ENCODE measurements at places on chromosomes 4 and X. TPM values are rescaled to one million over a fixed set of nuclear protein-coding genes. Genes with fewer than 3 reads are reported as not detected.

- no peaks in the 10 kb centered on the region for H3K36me3 ChIP-seq
- no peaks in the 10 kb centered on the region for H3K27me3 ChIP-seq
- H3K4me3 ChIP-seq = no peak overlapping the region
- DNase-seq = no peak
Measured at GRCh38 chr4:163697121-163697520, 202.6 kb downstream of the TMA16 start.

DNA sequence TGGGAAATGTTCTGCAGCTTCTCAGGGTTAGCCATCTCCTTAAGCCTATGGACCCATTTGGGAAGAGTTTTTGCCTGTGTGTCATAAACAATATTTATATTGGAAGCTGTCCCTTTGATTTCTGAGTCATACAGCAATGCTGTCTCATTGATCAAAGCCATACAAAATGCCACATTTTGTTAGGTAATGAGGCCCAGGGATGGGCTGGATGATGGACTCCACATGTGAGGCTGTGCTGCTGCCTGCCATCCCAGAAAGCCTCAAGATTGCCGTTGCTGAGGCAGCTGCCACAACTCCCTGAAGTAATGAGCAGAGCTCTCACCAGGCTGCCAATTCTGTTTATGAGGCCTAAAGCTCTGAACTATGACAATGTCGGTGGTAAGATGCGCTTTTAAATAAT, 12.2 kb upstream of the GJB1 start:
- H3K4me1 ChIP-seq = no peaks in the 10 kb centered on the region
- no peak for DNase-seq
- no peak overlapping the region for H3K27ac ChIP-seq
- H3K36me3 ChIP-seq = no peaks in the 10 kb centered on the region
- peaks cover 6% of the 10 kb centered on the region for H3K27me3 ChIP-seq
- H3K4me3 ChIP-seq = no peak overlapping the region

DNA sequence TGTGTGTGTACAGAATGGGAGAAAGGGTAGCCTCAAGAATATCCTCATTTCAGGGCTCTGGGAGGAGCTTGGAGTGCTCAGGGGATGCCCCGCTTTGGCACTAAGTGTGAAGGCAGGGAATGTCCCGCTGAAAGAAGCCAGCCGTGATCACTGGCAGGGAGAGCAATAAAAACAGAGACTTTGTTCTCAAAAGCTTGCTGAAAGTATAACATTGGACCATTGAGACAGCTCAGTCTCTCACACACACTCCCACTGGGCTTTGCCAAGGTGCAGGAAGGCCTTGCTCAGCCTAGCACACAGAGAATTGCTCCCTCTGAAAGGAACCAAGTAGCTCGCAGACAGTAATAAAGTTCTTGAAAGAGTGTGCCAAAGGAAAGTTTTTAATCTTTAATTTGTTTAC, 143.8 kb upstream of the SLITRK2 start:
- no peaks in the 10 kb centered on the region for H3K4me1 ChIP-seq
- H3K4me3 ChIP-seq = no peak overlapping the region
- no peaks in the 10 kb centered on the region for H3K36me3 ChIP-seq
- H3K27me3 ChIP-seq = no peaks in the 10 kb centered on the region
- no peak for DNase-seq
- no peak overlapping the region for H3K27ac ChIP-seq

- H3K27me3 ChIP-seq = no peaks in the 10 kb centered on the region
- peaks cover 4% of the 10 kb centered on the region for H3K4me1 ChIP-seq
- peaks cover 14% of the 10 kb centered on the region for H3K36me3 ChIP-seq
- H3K4me3 ChIP-seq = no peak overlapping the region
- no peak overlapping the region for H3K27ac ChIP-seq
Measured at GRCh38 chr4:78863991-78864390, 75.2 kb downstream of the PAQR3 start.

- no peak overlapping the region for H3K27ac ChIP-seq
- peaks cover 9% of the 10 kb centered on the region for H3K4me1 ChIP-seq
- no peak for DNase-seq
- peaks cover 83% of the 10 kb centered on the region for H3K27me3 ChIP-seq
- H3K4me3 ChIP-seq = peak overlapping the region; percentile 34
Measured at GRCh38 chr4:141131723-141132071, 1.6 kb downstream of the RNF150 start.

GRCh38 chr4:88177983-88178625, 19.7 kb upstream of the ABCG2 start:
- H3K4me1 ChIP-seq = peaks cover 19% of the 10 kb centered on the region
- DNase-seq = no peak
- H3K27me3 ChIP-seq = peaks cover 7% of the 10 kb centered on the region
- no peak overlapping the region for H3K4me3 ChIP-seq
- H3K36me3 ChIP-seq = peaks cover 21% of the 10 kb centered on the region
- H3K27ac ChIP-seq = no peak overlapping the region

- H3K27ac ChIP-seq = no peak overlapping the region
- H3K4me3 ChIP-seq = no peak overlapping the region
- H3K27me3 ChIP-seq = no peaks in the 10 kb centered on the region
- H3K36me3 ChIP-seq = peaks cover 2% of the 10 kb centered on the region
- no peaks in the 10 kb centered on the region for H3K4me1 ChIP-seq
Measured at GRCh38 chr4:81531410-81531809, 59.7 kb upstream of the RASGEF1B start.

DNA sequence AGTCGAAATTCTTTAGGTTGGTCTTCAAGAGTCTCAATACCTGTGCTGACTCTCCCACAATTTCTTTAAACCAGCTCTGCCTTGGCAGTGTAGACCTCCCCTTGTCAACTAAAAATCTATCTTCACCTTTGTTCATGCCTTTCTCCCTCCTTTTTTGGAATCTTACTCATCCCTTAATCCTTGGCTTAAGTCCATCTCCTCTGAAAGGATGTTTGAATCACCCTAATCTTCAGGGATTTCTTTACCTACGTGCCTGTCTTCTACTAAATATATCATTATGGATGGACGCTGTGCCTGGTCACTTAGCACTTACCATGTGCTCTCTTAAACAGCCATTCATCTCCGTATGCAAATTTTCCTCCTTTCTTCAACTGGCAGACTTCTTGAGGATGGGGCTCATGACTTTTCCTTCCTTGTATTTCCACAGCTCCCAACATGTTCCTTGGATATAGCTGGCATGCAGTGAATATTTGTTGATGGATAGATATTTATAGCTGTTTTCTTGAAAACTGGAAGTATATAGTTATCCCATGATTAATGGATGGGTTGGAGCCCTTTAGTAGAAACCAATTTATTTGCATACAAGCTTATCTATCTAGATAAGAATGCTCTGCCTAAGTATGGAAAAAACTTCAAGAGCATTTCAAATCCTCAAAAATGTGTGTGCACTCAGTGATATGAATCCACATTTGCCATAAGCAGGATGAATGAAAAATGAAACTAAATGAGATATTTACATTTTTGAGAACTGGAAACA, 166.6 kb downstream of the SPRY1 start:
- peaks cover 1% of the 10 kb centered on the region for H3K4me1 ChIP-seq
- no peak for DNase-seq
- no peaks in the 10 kb centered on the region for H3K36me3 ChIP-seq
- no peak overlapping the region for H3K27ac ChIP-seq
- no peak overlapping the region for H3K4me3 ChIP-seq

GRCh38 chrX:70452143-70452733, 7.6 kb downstream of the DLG3 start:
- H3K27ac ChIP-seq = peak overlapping the region; percentile 85
- H3K4me3 ChIP-seq = peak overlapping the region; percentile 74
- H3K27me3 ChIP-seq = no peaks in the 10 kb centered on the region
- peaks cover 41% of the 10 kb centered on the region for H3K4me1 ChIP-seq

Gene RGN
- total RNA-seq = not detected

GRCh38 chrX:40579141-40579540, 1.6 kb upstream of the ATP6AP2 start:
- H3K4me3 ChIP-seq = no peak overlapping the region
- H3K27me3 ChIP-seq = no peaks in the 10 kb centered on the region
- no peak overlapping the region for H3K27ac ChIP-seq
- H3K36me3 ChIP-seq = peaks cover 3% of the 10 kb centered on the region
- H3K4me1 ChIP-seq = peaks cover 21% of the 10 kb centered on the region

- H3K4me1 ChIP-seq = peaks cover 2% of the 10 kb centered on the region
- H3K36me3 ChIP-seq = no peaks in the 10 kb centered on the region
- DNase-seq = peak; percentile 50
- H3K4me3 ChIP-seq = no peak overlapping the region
Measured at GRCh38 chrX:52574416-52575275, 57.8 kb upstream of the XAGE1B start.

Gene GPR119
- total RNA-seq = not detected

Gene ADGRL3
- not detected for total RNA-seq

Gene PCDH7
- not detected for total RNA-seq

DNA sequence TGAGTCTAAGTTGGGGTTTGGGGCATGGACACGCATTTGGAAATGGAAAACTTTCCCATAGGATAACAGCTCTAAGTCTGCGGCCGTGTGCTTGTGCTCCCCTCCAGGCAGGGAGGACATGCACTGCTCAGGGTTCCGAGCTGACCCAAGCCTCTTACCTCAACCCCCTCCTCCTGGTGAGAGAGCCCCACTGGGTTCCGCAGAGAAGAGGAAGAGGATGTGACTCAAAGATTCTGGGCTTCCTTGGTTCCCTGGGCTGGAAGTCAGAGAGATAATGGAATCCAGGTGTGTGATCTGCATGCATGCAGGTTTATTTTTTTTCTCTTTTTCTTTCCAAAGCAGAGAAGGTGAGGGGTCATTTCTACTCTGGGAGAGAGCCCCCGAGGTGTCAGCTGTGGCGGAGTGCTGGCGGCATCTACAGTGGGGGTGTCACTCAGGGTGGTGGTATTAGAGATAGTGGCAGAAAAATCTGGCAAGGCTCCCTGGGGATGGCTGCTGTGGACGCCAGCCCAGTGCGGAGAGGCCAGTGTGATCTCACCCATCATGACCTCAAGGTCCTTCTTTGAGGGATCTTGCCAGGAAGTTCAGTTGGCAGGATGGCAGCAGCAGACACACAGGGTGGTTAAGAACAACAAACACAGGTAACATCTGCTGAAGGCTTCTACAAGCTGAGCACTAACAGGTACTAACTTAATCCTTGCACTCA, 168.7 kb upstream of the HAND2 start:
- H3K27me3 ChIP-seq = no peaks in the 10 kb centered on the region
- H3K27ac ChIP-seq = no peak overlapping the region
- H3K4me1 ChIP-seq = no peaks in the 10 kb centered on the region
- no peak for DNase-seq

Gene HSFX4
- not detected for total RNA-seq

Gene PABPC5
- not detected for total RNA-seq

DNA sequence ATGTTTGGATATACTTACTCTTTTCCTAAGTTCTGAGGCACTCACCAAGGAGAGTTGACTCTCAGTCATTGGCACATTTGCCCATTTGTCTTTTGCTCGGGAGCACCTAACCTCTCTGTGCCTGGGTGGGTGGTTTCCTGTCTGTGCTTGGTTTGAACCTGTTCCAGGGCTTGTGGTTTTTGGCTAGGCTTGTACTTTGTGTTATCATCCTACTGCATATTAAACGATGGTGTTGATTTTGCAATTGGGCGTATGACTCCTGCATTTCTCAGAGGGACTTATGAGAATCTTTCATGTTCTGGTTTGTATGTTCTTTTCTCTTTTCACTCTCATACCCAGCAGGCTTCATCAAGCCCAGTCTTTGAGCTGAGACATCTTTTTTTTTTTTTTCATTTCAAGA, 161.7 kb downstream of the BTC start:
- peaks cover 3% of the 10 kb centered on the region for H3K27me3 ChIP-seq
- peaks cover 12% of the 10 kb centered on the region for H3K4me1 ChIP-seq
- no peak overlapping the region for H3K27ac ChIP-seq
- no peak overlapping the region for H3K4me3 ChIP-seq

Gene PLXNB3
- total RNA-seq = 0.35 TPM

DNA sequence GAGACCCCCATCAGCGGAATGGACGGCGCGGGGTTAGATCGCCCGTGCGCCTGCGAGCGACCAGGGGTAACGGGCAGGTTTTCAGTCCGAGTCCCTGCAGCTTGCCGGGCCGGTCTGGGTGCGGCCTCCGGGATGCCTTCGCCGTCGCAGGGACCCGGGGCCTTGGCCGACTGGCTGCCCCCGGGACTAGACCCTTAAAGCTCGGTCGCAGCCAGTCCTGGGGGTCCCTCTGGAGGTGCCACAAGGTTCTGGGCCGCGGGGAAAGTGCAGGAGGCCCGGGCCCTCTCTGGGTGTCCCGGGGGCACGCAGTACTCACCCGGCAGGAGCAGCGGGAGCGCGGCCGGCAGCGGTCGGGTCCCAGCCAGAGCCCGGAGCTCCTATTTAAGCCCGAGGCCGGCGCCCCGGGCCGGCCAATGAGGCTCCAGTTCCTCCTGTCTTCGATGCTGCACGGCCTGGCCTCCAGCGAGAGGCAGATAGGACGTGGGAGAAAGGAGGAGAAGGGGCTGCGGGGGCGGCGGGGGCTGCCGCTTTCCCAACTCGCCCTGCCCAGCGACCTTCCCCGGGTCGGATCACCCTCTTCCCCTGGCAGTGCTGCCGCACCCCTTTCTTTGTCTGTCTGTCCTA, at the start of gene SPON2:
TSS of gene SPON2 (minus strand) at position 356 of the 624 bp plus-strand sequence.
- H3K27me3 ChIP-seq = peaks cover 24% of the 10 kb centered on the region
- H3K4me3 ChIP-seq = peak within 1 kb of the TSS; percentile 44

- H3K4me1 ChIP-seq = no peaks in the 10 kb centered on the region
- H3K4me3 ChIP-seq = no peak overlapping the region
- H3K36me3 ChIP-seq = no peaks in the 10 kb centered on the region
- no peak overlapping the region for H3K27ac ChIP-seq
- DNase-seq = no peak
- H3K27me3 ChIP-seq = peaks cover 4% of the 10 kb centered on the region
Measured at GRCh38 chr4:94378047-94378446, 35.4 kb upstream of the HPGDS start.

DNA sequence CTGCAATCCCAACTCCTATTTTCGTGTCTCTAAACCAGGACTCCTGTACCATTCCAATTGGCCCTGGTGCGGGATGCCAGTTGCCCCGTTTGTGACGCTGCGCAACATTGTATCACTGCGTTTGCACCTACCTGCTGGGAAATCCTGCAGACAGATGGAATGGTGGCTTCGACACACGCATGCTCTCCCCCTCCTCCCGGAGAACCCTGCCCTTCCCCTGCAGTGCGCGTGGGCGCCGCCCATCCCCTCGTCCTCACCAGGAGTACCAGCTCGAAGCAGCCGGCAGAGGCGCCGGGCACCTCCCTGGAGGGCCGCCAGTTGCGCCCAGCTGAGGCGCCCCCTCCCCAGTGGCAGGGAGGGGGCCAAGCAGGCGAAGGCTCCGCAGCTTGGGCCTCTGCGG, 1.4 kb downstream of the DGKK start:
- no peaks in the 10 kb centered on the region for H3K36me3 ChIP-seq
- DNase-seq = no peak
- no peaks in the 10 kb centered on the region for H3K4me1 ChIP-seq
- no peak overlapping the region for H3K4me3 ChIP-seq

Gene SSX4B
- total RNA-seq = not detected

GRCh38 chr4:95550115-95550987, 1.6 kb upstream of the UNC5C start:
- peak overlapping the region; percentile 77 for H3K4me3 ChIP-seq
- H3K4me1 ChIP-seq = peaks cover 25% of the 10 kb centered on the region
- no peak overlapping the region for H3K27ac ChIP-seq
- H3K27me3 ChIP-seq = peaks cover 73% of the 10 kb centered on the region

GRCh38 chr4:61555789-61556188, 355.7 kb downstream of the ADGRL3 start:
- no peaks in the 10 kb centered on the region for H3K4me1 ChIP-seq
- DNase-seq = no peak
- H3K27ac ChIP-seq = no peak overlapping the region
- no peak overlapping the region for H3K4me3 ChIP-seq

Gene USP9X
- 57.5 TPM for total RNA-seq

- peaks cover 41% of the 10 kb centered on the region for H3K27me3 ChIP-seq
- no peak overlapping the region for H3K27ac ChIP-seq
- no peak for DNase-seq
Measured at GRCh38 chr4:87978681-87979080, 3.2 kb downstream of the SPP1 start.

Gene ZNF182
- 10.5 TPM for total RNA-seq

All from activated CD4-positive, alpha-beta T cell treated with anti-CD3 and anti-CD28 coated beads, Interleukin-2, amount 10 ng/mL, durations not matched to agents 7 days and 5 days (primary cell).